Lung microvascular endothelial cell (primary cell): ENCODE measurements at places on chromosomes 7 and 10.

GRCh38 chr10:88118729-88119128, 255.3 kb downstream of the PTEN start:
- no peak for DNase-seq

- no peak for DNase-seq
Observed at GRCh38 chr10:50927522-50928189, 42.2 kb upstream of the A1CF start.

DNA sequence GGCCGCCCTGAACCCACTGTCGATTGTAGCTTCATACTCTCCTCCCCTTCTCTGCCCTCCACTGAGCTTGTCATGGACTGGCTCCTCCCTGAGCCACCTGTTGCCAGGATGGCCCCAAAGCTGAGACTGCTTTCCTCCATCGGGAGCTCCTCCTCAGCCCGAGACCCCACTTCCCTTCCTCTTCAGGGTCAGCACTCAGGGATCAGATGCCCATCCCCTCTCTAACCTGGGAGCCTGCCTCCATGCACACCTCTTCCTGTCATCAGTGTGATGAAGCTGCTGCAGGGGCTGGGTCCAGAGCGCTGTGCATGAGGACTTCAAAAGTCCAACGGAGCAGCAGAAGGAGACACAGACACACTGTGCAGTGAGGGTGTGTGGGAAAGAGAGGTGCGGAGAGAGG, 201.1 kb downstream of the WDR37 start:
- DNase-seq: no peak

- DNase-seq: no peak
Observed at GRCh38 chr7:110534241-110534931, 556.5 kb upstream of the LRRN3 start.

GRCh38 chr7:8295638-8296361, 33.8 kb upstream of the ICA1 start:
- DNase-seq: peak; percentile 93

GRCh38 chr7:94240902-94241301, 153.8 kb upstream of the COL1A2 start:
- DNase-seq: no peak

DNA sequence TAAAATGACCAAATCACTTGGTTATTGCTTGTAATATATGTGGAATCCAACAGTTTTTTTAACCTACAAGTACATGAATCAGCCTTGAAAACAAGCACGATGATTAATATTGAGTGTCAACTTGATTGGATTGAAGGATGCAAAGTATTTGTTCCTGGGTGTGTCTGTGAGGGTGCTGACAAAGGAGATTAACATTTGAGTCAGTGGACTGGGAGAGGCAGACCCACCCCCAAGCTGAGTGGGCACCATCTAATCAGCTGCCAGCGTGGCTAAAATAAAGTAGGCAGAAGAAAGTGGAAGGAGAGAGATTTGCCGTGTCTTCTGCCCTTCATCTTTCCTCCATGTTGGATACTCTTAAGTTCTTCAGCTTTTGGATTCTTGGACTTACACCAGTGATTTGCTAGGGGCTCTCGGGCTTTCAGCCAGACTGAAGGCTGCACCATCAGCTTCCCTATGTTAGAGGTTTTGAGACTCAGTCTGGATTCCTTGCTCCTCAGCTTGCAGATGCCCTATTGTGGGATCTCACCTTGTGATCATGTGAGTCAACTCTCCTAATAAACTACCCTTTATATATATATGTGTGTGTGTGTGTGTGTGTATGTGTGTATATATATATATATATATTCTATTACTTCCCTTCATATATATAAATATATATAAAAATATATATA, 118.4 kb upstream of the WDR11 start:
- no peak for DNase-seq

GRCh38 chr7:22720791-22721786, 5.9 kb upstream of the IL6 start:
- no peak for DNase-seq

- DNase-seq: no peak
Observed at GRCh38 chr10:105391670-105392351, 750.7 kb downstream of the SORCS3 start.

DNA sequence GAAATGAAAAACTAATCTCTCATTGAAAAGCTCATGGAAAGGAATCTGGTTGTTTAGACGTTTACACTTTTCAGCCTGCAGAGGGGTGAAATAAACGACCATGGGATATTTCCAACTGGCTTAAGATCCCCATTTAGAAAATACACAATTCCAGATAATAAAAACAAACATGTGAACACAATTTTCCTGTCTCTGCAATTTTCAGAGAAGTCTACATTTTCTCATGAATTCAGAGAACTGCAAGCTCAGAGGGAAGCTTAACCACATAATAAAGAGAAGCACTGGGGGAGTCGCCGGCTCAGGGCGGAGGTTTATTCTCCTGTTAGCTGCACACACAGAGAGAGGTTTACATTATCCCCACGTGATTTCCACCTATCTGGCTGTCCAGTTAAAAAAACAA, 215.2 kb downstream of the FANK1 start:
- DNase-seq: no peak

DNA sequence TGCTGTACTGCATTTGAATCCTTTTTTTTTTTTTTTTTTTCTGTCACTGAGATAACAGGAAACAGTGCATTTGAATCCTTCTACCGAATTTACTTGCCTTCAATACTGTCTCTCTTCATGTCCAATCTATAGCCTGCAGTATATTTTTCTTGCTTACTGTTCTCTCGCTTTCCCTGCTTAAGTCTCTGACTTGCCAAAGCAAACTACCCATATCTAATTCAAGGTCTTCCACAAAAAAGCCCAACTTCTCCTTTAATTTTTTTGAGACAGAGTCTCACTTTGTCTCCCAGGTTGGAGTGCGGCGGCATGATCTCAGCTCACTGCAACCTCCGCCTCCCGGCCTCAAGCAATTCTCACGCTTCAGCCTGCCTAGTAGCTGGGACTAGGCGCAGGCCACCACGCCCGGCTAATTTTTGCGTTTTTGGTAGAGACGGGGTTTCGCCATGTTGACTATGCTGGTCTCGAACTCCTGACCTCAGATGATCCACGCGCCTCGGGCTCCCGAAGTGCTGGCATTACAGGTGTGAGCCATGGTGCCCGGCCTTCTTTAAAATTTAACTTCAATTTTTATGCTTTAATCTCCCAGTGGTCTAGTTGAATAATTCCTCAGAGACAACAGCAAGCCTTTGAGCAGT, 882 bp downstream of the PDCD11 start:
- peak; percentile 21 for DNase-seq

DNA sequence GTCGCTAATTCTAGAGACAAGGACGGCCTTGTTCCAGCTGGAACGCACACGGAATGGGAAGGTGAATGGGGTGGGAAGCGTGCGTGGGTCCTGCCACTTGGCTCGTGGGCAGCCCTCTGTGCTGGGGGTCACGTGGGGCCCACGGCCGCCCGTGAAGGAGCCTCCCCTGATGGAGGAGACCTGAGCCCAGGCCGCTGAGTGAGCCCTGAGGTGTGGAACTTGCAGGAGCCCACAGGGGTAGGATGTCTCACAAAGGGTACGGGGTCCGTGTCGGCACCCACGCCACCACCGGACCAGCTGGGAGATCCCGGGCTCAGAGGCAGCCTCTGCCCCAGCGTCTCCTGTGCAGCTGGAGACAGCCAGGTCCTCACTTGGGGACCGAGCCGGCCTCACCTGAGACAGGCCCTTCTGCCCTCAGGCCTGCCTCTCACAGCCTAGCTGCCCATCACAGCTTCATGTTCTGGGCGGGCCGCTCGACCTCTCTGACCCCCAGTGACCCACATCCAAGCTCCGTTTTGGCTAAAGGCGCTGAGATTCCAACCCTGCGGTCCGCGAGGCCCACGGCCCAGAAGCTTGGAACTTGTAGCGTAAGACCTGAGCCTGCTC, 84.8 kb downstream of the FOXL3 start:
- no peak for DNase-seq

GRCh38 chr10:80281784-80282765, 7.4 kb downstream of the MAT1A start:
- DNase-seq: no peak

GRCh38 chr7:99371376-99371920, 3.1 kb upstream of the ARPC1B start:
- no peak for DNase-seq

DNA sequence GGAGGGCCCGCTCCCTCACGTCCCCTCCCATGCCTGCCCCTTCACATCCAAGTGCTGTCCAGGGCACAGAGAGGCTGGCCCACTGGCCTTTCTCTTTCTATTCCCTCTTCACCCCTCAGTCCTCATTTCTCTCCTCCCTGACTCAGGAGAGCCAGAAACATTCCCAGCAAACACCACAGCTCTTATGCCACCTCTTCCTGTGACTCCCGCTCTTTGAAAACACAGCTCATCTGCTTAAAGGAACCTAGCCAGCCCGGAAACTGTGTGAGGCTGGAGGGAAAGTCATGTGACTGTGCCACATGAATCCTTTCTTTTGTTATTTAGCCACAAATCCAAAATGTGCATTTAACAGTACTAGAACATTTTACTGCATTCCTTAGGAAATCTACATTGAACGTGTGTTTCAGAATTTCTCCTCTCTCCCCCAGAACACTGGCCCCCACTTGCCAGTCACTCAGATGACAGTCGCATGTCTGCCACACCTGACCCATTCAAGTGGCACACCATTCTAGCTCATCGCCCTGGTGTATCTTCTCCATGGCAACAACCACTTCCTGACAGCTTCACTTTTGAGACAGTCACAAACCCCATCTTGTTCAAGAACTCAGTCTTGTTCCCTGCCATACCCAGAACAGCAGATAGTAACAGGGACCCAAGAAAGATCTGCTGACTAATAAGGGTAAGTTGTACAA, 42.8 kb downstream of the GRB10 start:
- DNase-seq: peak; percentile 57

DNA sequence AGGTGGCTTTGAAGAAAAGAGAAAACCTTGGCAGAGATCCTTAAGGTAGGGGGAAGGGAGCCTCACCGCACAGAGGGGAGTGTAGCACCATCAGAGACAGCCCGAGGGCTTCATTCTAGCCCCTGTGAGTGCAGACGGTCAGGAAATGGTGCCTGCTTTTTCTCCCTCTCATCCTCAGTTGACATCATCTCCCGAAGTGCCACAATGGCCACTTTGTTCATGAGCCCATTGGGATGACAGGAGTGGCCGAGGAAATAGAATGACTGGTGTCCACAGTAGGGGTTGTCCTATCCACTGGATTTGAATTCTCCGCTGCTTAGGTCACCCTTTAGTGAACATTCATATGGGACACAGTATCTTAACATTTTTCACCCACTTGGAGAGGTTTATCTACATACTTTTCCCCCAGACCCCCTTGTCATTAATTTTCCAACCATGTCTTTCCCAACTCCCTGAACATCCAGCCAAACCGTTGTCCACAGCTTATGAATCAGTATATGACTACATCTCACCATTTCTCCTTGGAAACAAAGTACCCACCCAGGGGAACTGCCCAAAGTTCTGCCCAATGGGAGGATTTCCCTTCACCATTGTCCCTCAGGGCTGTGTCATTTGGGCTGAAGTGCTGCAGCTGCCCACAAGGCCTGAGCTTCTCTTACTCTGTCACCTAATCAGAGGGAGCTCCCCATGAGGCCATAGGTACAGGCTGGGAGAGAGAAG, 108.8 kb downstream of the ADCY1 start:
- DNase-seq: no peak

GRCh38 chr7:28570970-28571288, 158.6 kb downstream of the CREB5 start:
- DNase-seq: no peak

- no peak for DNase-seq
Observed at GRCh38 chr7:44937426-44937825, 41.4 kb downstream of the MYO1G start.

- no peak for DNase-seq
Observed at GRCh38 chr7:107441581-107442422, 28.1 kb upstream of the GPR22 start.

- no peak for DNase-seq
Observed at GRCh38 chr10:59839576-59839975, 66.8 kb downstream of the CCDC6 start.

DNA sequence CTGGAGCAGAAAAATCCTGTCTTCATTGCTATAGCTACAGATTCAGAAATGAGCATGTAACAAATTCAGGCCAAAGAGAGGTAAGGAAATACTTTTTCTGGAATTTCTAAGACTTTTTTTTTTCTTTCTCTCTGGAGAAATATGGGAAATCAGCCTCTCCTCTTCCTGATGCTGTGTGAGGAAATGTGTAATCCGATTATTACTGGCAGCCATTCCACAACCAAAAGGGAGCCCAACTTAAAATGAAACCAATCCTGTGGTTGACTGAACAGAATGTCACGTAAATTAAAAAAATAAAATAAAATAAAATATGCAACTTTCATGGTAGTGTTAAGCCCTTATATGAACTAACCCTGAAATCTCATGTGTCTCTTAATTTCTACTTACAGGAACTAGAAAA, 10.7 kb upstream of the POT1 start:
- DNase-seq: peak; percentile 23

- no peak for DNase-seq
Observed at GRCh38 chr10:53033396-53033795, 260.8 kb upstream of the MBL2 start.

GRCh38 chr7:22647451-22648257, 79.3 kb upstream of the IL6 start:
- DNase-seq: peak; percentile 86

DNA sequence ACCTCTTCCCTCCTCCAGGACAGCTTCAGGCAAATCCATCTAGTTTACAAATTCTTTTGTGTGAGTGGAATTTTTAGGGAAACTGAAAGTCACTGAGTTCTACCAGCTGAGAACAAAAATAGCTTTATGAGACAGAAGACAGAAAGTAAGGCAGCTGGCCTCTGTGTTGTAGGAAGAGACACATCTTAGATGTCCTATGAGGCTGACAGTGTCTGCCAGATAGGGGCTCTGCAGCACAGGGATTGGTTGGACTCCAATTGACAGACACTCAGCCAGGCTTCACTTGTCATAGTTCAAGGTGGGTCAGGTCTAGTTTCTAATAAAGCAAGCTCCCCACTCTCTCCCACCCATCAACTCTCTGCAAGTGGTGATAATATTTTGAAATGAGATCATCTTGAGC, 574.9 kb downstream of the CCSER2 start:
- no peak for DNase-seq

GRCh38 chr10:102167861-102168260, 15.7 kb downstream of the NOLC1 start:
- no peak for DNase-seq

GRCh38 chr10:46294641-46295220, 7.9 kb downstream of the ANTXRL start:
- DNase-seq: no peak
